ENCODE measurements at places on chromosomes 4 and X.

GRCh38 chr4:175671491-175671934 lies 140.6 kb downstream of the GPM6A start:
- DNase-seq, result no peak

DNA sequence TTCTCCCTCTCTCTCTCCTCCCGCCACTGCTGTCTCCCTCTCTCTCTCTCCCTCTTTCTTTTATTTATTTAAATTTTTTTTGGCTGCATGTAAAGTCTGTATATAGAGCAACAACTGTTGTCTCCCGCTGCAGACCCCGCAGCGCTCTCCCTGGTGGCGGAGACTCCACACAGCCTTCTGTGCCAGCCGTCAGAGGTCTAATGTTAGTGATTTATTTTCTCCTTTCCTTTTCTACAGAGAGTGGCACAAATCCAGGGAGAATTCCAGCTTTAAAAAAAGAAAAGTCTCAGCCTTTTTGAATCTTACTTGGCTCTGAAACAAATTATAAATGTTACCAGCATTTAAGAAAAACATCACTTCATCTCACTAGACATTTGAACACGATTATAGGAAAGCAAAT lies 106.2 kb downstream of the FAM9B start:
- DNase-seq, result no peak

DNA sequence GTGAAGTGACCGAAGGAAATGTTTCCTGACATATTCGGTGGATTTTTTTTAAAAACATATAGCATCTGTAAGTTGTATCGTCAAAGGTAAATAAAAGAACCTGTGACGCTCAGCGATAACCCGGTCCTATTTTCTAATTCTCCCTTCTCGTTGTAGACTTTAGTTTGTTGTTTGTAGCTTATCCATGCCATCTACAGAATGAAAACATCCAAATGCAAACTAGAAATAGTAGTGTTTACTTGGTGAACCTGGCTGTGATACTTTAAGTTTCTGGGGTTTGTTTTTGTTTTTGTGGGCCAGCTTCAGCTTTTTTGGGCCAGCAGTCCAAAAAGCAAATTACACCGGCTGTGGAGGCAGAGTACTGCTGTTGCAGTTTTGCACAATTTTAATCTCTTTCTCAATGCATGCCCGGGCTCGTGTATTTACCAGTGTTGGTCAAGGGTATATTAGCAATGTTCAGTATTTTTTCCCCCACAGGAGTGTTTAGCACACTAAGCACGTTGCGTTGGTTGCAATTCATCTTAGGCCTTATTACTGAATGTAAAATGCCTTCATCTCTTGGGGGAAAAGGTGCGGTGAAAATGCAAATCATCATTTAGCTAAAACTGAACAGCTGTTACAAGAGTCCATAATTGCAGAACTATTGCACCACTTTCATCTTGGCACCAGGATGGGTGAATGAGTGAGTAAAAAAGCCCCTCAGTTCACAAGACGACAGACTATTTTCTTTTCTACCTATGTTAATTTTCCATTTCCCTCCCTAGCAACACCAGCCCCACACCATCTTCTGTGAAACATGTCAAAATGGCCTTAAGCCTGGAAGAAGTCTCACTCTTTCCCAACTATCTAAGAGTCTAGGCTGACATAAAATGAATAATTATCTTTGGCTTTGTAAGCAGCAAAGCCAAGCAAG lies 1.7 kb upstream of the CNOT6L start:
- no peak for DNase-seq

GRCh38 chr4:113457886-113458285 lies 303.7 kb downstream of the CAMK2D start:
- no peak for DNase-seq

DNA sequence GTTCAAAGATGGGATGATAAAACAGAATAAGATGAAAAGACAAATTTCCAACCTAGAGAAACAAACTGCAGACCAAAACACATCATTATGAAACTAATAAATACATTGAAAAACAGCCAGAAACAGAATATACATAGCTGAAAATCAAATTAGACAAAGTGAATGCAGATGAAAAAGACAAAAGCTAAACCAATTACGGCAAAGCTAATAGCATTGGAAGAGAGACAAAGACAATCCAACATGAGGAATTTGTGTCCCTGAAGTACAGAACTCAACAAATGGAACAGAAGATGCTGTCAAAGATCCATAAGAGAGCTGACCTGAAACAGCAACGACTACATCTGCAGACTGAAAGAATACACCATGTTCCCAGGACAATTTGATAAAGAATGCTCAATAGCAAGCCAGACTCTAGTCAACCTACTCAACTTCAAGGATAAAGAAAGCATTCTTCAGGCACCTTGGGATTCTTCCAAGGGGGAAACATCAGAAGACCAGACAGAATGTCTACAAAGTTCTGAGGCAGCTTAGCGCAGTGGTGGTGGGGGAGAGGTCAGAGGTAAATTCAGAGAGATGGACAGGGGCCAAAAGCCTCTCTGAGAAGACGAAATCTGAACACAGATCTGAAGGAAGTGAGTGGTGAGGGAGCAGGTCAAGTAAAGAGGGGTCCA lies 27.4 kb upstream of the IRAK1 start:
- DNase-seq, result no peak

GRCh38 chr4:98945297-98945850 lies 16.4 kb upstream of the EIF4E start:
- DNase-seq, result no peak

GRCh38 chr4:185210102-185210981 lies 944 bp downstream of the SNX25 start:
- peak; percentile 17 for DNase-seq

GRCh38 chrX:122913764-122914163 lies 270.3 kb upstream of the GRIA3 start:
- DNase-seq, result no peak

DNA sequence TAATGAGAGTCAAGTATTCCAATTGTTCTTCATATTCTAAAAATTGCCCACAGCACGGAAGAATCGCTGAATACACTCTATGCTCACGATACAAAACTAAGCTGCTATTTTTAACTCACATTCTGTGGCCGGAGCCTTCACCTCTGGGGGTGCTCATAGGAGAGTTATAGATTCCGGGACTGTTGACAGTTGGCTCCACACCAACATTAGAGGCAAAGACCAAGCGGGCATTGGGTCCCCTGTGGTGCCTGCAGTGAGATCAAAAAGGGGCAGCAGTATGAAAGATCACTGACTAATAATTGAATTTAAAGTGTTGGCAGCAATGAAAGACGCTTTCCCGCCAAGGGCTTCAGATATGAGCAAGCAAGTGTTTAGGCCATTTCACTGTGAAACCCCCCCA lies 146.0 kb downstream of the TMEM144 start:
- DNase-seq, result no peak

DNA sequence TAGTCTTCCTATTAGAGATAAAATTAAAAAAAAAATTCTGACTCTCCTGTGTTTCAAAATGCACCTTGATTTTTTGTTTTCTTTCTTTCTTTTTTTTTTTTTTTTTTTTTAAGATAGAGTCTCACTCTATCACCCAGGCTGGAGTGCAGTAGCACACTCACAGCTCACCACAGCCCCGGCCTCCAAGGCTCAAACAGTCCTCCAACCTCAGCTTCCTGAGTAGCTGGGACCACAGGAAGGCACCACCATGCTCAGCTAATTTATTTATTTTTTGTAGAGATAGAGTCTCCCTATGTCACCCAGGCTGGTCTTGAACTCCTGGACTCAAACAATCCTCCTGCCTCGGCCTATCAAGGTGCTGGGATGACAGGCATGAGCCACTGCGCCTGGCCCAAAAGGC lies 41.1 kb upstream of the TMEM184C start:
- DNase-seq, result no peak

GRCh38 chr4:5772528-5773270 lies 61.7 kb downstream of the EVC start:
- no peak for DNase-seq

- no peak for DNase-seq
Observed at GRCh38 chr4:151250706-151251105, 26.3 kb upstream of the PRSS48 start.

All from stimulated activated CD4-positive, alpha-beta T cell treated with anti-CD3 and anti-CD28 coated beads, TNF-alpha, amount 100 ng/mL, for 4 hours (primary cell).